RWPE2 (cell line): ENCODE measurements at places on chromosomes 1 and 21.

DNA sequence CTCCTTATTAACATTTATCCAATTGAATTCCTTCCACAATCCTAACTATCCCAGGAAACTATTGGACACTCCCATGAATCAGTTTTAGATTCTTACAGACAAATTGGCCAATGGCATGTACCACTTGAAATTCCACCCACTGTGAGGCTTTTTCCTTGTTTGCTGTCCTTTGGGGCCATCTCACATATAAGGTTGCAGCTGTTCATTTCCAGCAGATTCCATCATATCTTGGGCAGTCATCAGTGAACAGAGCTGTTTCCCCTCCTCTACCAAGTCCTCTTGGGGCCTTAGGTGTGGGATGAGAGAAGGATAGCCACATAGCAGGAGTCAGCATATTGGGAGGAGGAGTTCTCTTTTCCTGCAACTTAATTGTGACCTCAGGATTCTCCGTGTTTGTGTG lies 109.1 kb downstream of the HHAT start:
- DNase-seq: no peak

DNA sequence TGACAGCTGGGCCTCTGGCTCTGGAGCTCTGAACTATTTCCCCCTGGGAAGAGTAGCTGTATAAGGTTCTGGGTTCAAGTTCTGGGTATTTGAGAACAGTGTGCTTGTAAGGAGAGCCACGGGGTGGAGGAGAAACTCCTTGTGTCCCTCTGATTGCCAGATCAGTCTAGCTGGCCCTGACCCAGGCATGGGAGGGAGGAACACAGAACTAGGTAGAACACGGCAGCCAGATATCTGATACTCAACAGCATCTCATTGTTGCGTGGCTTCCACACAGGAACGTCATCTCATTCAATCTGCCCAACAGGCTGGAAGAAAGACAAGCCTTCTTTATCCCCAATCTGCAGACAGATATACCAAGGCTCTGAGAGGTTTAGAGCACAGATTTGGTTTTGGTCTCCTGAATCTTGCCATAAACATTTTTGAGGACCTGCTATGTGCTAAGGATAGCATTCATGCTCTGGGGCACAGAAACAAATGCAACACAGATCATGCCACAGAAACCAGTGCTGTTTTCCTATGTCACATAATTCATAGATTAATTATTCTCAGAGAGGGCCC lies 83.8 kb downstream of the PLXNA2 start:
- no peak for DNase-seq

DNA sequence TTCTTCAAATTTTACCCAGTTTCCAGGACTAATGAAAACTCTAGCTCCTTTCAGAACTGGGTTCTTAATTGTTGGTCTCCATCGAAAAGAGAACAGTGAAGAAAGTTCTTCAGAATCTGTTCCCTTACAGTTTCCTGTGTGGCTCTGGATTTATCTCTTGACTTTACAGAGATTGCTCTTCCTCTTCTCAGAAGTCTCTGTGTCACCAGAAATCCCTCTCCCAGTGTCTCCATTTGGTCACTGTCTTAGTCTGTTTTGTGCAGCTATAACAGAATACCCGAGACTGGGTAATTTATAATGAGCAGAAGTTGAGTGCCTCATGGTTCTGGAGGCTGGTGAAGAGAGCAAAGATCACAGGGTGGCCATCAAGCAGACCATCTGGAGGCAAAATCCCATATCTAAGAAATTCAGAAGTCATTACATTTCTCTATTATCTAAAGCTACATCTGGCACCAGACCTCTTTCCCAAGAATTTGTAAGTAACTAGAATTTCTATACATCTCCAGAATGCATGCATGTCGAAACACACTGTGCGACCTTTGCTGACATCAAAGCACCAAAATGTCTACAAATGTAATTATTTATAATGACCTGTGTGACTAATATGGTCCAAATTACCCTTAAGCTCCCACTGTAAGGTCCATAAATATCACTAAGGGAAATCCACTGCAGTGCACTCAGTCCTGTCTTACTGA lies 65.4 kb upstream of the KRTAP19-8 start:
- no peak for DNase-seq

DNA sequence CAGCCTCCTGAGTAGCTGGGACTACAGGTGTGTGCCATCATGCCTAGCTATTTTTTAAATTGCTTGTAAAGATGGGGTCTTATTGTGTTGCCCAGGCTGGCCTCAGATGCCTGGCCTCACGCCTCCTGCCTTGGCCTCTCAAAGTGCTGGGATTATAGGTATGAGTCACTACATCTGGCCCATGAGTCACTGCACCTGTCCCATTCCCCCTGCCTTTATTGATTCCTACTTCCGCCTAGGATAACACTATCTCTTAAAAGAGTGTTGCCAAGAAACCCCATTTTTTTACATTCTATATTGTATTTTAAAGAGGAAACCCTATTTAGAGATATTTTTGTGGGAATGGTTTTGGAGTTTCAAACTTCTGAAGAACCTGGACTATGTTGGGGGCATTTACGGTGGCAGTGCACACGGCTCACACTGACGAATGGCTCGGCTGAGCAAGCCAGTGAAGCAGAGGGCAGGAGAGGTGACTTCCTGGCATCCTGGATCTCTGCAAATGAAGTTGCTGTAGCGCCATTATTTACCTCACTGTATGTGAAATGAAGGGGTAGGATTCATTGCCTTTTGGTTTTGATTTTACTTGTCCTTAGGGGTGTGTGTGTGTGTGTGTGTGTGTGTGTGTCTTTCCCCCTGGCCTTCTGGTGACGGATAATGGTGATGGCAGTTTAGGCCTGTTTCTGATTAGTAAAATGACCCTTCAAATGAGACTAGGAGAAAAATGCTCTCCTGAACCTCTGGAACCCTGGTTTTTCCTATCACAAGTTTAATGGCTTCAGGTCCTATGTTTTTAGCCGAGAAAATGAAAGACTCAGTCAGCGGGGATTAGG lies 22.5 kb downstream of the KIF26B start:
- DNase-seq: no peak

- DNase-seq: no peak
These were observed 7.5 kb upstream of the CYP4A11 start for GRCh38 chr1:46948629-46949416.
